ENCODE measurements at places on chromosomes 12 and 14.

DNA sequence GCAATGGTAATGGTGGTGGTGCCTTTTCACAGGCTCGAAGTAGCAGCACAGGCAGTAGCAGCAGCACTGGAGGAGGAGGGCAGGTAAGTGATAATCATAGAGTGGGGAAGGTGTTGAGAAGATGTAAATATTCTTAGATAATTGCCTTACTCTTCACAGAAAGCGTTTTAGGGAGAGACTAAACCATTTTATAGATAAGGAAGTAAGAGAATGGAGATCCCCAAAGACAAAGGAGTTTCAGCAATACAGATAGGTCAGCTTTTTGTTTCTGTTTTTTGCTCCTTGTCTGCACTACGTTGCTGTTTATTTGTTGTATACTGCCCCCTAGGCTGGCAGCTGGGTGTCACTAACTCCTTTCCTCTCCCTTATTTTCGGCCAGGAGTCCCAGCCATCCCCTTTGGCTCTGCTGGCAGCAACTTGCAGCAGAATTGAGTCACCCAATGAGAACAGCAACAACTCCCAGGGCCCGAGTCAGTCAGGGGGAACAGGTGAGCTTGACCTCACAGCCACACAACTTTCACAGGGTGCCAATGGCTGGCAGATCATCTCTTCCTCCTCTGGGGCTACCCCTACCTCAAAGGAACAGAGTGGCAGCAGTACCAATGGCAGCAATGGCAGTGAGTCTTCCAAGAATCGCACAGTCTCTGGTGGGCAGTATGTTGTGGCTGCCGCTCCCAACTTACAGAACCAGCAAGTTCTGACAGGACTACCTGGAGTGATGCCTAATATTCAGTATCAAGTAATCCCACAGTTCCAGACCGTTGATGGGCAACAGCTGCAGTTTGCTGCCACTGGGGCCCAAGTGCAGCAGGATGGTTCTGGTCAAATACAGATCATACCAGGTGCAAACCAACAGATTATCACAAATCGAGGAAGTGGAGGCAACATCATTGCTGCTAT, 2.0 kb downstream of the SP1 start:
- DNase-seq: peak; percentile 22

DNA sequence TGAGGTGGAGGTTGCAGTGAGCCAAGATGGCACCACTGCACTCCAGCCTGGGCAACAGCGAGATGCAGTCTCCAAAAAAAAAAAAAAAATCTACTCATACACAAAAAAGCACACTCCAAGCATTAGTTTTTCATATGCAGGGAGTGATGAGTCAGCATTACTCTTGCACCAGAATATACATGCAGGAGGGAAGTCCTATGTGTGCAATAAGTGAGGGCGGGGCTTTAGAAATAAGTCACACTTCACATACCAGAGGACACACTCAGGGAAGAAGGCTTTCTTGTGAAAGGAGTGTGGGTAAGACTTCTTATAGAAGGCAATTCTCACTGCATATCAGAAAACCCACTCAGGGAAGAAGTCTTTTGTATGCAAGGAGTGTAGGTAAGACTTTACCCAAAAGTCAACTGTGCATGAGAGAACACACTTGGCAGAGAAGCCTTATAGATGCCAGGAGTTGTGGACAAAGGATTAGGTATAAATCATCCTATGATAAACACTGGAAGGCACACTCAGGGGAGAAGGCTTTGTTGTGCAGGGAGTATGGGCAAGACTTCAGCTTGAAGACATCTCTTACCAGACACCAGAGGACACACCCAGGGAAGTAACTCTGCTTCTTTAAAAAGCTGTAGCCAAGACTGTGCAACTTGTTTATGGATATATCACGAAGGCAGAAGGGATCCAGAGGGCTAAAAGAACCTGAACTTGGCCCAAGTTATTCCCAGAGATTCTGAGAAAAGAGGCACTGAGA, 50.5 kb downstream of the ATF7 start:
- no peak for DNase-seq

- DNase-seq: peak; percentile 30
Observed at GRCh38 chr12:12685305-12685704, 10.7 kb downstream of the GPR19 start.

DNA sequence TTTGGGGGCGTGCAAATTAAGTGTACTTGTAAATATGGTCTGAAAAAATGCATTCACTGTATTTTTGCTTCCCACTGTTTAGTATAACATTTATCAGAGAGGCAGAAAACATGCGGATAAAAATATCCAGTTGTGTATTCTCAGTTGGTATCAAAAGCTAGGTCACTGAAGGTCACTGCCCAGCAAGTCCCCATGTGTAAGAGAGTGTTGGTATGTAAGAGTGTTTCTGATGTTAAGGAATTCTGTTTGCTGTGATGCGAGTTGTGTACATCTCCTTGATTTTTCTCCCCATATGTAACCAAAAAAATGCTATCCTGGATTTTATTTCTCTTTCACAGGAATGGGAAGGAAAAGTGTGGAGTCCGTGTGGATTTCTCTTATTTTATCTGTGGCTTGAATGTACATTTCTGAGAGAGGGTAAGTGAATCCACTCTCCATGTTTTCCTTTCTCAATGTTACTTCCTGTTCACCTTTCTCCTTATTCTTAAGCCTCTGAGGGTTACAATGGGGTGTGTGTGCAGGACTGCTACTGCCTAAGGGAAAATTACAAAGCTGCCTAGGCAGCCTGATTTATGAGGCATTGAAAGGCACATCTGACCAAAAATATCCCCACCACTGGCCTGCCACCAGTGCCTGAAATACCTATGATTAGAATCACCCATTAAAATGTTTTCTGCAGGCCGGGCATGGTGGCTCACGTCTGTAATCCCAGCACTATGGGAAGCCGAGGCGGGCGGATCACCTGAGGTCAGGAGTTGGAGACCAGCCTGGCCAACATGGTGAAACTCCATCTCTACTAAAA, 97.9 kb upstream of the USP44 start:
- no peak for DNase-seq

GRCh38 chr12:93173178-93173957, 204.4 kb upstream of the NUDT4 start:
- peak; percentile 77 for DNase-seq

DNA sequence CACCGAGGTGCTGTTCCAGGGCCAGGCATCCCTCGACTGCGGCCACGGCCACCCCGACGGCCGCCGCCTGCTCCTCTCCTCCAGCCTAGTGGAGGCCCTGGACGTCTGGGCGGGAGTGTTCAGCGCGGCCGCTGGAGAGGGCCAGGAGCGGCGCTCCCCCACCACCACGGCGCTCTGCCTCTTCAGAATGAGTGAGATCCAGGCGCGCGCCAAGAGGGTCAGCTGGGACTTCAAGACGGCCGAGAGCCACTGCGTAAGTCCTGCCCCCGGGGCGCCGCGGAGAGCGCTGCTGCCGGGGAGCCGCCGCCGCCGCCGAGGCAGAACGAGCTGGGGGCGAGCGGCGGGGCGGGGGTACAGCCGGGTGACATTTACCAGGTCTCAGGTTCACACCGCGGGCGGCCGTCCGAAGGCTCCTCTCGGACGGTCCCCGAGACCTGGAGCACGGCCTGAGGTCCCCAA, 1.4 kb downstream of the PLXNC1 start:
- DNase-seq: peak; percentile 37

GRCh38 chr14:71183876-71184689, 276.8 kb downstream of the PCNX1 start:
- peak; percentile 100 for DNase-seq

GRCh38 chr14:87992346-87992717, 650 bp downstream of the GALC start:
- peak; percentile 63 for DNase-seq

GRCh38 chr12:50055831-50056638, 1.4 kb upstream of the ASIC1 start:
- DNase-seq: peak; percentile 82

DNA sequence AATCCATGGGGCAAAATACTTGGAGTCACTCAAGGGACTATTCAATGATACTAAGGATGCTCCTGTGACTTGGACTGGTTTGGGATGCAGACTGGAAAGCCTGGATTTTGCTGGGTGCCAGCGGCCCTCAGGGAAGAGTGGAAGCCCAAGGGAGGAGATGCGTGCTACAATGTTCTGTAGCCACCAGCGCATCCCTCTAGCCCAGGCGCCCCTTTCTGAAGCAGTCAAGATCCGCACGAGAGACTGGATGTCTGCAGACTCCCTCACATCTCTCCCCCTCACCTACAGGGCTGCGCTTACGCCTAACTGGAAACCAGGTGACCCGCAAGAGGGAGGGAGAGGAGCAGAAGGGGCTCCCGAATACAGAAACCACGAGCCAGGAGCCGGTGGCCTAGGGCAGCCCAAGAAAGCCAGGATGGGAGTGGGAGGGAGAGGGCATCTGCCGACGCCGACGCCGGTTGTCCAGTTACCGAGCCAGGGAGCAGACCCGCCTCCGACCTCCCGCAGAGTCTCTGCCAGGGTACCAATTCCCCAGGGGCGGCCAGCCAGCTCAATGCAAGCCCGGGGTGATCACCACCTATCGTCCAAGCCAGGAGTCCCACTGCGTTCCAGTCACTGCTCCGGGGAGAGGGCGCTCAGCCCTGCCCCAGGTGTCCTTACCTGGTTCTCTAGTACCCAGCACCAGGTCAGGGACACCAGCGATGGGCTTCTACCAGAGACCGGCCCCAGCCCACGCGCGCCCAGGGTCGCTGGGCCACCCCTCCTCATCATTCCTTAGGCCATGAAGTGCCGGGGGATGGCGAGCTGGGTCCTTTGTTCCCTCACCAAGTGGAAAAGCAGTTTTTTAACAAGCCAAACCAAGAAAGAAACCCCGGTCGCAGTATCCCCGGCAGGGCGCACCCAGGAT, 1.2 kb downstream of the NTN4 start:
- DNase-seq: no peak

DNA sequence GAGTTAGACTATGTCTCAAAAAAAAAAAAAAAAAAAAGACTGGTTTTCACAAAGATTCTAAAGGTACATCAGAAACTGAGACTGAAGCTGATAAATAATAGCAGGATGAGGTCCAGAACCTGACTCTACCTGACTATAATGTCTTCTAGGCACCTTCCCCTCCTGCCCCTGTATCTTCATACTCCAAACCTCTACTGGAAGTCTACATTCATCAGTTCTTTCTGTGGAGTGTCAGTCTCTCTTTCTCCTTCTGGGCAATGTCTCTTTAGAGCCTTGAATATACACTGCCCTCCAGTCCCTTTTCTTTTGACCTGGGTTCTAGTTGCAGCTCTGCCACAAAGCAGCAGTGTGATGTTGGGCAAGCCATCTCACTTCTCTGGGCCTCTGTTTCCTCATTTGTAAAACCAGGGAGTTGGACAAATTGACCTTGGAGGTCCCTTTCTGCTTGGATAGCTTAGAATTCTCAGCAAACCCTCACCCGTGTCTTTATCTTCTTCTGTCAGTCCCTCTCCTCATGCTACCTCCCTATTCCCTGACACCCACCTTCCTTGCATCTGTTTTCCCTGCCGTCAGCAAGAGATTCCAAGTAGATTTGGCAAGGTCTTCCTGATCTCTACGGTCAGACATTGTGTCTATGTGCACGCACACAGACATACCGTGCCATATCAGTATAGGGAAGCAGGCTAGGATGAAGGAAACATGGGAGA, 4.3 kb downstream of the NFE2 start:
- no peak for DNase-seq

DNA sequence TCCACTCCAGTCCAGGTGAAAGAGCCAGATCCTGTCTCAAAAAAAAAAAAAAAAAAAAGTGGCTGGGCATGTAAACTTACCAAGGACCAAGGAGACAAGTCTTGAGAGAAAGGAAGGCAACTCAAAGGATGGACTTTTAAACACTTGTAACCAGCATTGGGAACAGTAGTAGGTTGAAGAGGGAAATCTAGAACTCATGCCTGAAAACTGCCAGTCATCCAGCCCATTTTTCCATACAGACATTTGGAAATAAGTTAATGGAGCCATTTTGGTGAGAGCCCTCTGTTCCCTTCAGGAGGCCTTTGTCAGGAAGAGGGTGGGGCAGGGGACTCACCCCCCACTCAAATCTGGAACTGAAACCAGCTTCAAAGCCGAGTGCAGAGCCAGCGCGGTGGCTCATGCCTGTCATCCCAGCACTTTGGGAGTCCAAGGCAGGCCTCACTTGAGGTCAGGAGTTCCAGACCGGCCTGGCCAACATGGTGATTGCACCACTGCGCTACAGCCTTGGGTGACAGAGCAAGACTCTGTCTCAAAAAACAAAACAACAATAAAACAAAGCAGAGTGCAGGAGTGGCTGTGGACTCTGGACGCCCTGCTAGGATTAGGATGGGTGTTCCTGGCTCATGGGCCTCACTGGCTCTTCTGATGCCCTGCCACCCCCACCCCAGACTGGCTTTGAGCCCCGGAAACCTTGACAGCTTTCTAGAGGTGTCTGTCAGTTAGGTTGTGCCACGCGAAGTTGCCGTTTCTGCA, 1.6 kb upstream of the MLXIP start:
- no peak for DNase-seq

DNA sequence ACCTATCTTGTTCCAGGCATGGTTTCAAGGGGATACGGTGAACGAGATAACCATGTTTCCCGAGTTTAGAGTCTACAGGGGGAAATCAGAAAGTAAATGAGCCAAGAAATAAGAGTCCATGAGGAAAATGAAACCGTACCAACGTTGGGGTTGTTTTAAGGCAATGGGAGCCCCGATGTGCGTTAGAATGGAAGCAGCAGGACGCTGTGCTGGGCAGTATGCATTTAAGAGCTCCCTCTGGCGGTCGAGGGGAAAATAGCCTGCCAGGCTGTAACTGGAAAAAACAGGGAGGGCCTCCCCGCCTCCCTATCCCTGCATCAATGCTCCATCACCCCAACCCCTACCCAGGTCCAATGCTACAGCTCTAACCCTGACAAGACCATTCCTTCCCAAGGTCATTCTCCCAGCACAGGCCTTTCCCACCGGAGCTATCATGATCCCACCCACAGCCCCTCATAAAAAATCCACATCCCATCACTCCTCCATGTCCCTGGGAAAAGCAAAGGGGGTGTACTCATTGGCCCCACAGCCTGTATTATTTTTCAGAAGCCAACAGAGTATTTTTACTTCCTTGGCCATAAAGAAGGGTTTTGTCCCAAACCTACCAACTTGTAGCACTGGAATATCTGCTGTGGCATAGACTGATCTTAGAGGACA, 226.3 kb upstream of the NOS1 start:
- DNase-seq: no peak

DNA sequence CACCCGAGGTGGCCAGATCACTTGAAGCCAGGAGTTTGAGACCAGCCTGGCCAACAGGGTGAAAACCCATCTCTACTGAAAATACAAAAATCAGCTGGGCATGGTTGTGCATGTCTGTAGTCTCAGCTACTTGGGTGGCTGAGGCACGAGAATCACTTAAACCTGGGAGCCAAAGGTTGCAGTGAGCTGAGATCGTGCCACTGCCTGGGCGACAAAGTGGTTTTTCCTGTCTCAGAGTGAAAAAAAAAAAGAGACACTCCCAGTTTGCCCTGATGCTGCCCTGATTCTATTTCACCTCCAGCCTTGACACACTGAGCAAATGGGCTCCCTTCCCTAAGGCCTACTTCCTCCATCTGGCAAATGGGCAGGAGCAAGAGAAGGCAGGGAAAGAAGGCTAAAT, 28.5 kb upstream of the PLEK2 start:
- DNase-seq: no peak

DNA sequence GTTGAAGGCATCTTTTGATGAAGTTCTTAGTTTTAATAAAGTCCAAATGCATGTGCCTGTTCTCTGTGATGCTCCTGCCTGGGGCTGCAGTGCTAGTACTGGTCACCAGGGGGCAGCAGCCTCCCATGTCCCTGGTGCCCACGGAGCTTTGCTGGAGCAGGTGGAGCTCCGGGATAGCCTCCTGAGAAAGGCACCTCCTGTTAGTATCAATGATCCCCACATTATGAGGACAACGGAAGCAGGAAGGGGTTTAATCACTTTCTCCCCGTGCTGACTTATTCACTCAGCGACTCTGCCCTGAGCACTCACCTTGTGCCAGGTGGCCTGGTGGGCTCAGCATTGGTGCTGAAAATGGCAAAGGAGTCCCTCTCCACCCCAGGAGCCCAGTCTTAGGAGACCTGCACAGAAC, 123.0 kb upstream of the PZP start:
- DNase-seq: no peak
